ENCODE measurements at places on chromosomes 11 and 22.

- no peak for DNase-seq
Measured at GRCh38 chr22:47154621-47155081, 392.2 kb downstream of the TBC1D22A start.

GRCh38 chr22:35392357-35392756 is 7.6 kb upstream of the MCM5 start:
- DNase-seq: no peak

DNA sequence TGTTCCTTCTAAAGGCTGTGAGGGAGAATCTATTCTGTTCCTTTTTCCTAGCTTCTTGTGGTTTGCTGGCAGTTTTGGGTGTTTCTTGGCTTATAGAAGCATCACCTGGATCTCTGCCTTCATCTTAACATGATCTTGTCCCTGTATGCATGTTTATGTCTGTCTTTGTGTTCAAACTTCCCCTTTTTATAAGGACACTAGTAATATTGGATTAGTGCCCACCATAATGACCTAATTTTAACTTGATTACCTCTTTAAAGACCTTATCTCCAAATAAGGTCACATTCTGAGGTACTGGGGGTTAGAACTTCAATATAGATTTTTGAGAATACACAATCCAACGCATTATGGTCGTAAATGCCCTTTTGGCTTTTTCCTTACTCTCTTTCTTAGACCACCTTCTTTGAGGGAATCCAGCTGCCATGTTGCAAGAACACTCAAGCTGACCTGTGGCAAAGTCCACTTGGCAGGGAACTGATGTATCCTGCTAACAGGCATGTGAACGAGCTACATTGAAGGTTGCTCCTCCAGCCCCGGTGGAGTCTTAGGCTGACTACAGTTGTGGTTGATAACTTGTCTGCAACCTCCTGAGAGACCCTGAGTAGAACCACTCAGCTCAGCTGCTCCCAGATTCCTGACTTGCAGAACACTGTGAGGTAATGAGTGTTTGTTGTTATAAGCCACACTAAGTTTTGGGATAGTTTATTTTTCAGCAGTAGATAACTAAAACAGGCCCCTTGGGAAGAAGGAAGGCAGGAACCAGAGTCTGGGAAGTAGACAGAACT is 127.1 kb upstream of the OR9Q1 start:
- DNase-seq: no peak

DNA sequence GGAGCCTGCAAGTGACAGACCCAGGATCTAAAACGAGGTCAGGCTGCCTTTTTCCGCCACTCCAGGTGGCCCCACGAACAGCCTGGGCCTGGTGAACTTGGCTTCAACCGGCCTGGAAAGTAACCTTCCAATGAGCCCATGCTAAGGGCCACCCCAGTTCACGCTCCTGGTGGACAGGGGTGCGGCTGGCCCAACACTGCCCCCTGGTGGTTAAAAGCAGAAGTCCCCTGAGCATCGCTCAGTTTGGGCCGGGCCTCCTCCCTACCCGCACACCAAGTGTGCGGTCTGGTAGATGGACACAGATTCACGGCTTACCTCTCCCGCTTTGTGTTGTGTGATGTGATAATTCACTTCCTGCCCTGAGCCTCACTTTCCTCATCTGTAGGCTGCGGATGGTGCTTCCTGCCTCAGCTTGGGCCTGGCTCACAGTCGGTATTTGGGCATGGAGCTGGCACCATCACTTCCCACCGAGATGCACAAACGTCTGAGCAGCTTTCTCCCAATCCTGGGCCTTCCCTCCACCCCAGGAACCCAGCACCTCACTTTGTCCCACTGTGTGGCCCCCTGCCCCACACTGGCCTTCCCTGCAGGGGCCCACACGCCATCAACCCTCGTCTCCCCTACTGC is 13.7 kb upstream of the SEC14L3 start:
- DNase-seq: peak; percentile 17

DNA sequence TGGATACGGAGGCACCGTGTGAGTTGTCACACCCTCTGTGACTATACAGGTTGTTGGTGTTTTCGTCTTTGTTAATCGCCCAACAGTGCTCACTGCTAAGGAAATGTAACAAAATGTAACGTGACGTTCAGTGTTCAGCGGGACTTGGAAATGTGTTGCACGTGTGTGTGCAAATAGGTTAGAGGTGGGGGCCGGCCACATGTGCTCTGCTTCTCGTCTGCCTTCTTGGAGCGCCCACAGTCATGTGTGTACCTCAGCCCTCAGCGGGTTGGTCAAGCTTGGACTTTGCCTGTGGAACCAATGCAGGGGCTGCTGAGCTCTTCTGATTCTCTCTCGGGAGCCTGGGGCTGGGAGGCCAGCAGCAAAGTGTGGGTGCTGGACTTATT is 7.4 kb upstream of the SMIM38 start:
- no peak for DNase-seq

DNA sequence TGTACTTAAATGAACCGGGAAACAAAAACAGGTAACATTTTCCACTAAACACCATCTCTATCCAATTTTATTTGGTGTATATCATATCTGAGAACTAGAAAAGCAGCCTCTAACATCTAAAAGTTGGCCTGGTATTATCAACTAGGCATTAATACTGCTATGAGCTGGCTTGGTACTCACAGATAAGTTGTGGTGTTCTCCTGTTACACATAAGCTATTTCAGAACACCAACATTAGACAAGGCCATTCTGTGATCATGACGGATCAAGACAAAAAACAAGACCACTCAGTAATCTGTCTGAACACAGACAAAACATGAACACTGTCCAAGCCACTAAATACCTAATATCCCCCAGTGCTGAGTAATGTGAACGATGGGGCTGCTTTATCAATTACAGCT is 11.9 kb downstream of the RIC3 start:
- DNase-seq: no peak

DNA sequence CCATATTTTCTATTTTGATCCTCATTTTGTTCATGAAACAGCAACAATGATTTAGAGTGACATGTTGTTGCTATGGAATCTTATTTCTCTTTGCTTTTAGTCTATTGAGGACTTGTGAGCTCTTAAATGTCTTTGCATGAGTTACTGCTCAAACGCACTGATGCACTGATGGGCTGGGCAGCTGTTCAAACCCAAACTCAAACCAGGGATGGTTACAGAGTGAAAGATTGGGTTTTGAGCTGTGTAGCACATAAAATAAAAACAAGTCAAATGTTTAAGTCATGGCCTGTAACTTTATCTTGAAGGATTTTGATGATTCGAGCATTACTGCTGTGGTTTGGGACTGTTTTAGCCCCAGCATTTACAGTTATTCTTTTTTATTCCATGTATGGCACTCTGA is 20.1 kb upstream of the NCAM1 start:
- DNase-seq: no peak

- no peak for DNase-seq
Measured at GRCh38 chr11:11958403-11959231, 49.8 kb downstream of the DKK3 start.

DNA sequence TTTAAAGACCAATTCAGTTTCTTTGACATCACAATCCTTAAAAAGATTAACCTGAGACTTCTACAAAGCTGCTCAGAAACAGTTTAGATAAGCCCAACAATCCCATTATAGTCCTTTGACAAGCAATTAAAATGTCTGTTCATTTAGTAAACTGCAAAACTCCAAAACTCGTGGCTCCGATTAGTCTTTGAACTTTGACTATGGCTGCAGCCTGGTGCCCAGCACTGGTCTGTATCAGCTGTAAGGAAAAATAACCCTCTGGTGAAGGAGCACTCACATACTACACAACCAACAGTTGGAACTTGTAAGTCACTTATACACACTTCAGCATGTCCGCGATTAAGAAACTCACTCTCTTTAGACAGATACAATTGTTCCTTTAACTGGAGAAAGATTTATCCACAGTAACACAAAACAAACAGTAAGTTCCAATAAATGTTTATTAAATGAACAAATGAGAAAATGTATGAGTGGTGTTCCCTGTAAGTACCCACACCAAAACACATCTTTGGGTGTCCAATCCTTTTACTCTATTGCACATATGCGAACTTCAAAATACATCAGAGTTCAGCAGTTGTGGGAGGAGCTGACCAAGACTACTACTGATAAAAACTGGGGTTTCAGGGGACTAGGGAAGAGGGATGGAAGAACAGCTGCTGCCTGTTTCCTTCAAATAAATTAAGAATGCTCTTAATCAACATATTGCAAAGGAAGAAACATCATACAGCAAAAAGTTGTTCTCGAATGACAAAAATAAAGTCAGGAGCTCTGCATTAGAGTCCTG is 36.4 kb downstream of the PITPNB start:
- DNase-seq: no peak

DNA sequence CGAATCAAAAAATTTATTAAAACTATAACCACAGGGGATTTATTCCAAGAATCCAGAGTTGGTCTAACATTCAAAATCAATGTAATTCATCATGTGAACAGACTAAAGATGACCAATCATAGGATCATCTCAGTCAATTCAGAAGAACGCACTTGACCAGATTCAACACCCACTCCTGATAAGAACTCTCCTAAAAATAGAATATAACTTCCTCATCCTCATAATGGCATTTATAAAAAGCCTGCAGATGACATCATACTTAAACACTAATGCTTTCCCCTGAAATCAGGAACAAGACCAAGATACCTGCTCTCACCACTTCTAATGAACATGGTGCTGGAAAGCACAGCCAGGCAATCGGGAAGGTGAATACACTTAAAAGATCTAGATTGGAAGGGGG is 10.5 kb upstream of the MUC2 start:
- DNase-seq: no peak

DNA sequence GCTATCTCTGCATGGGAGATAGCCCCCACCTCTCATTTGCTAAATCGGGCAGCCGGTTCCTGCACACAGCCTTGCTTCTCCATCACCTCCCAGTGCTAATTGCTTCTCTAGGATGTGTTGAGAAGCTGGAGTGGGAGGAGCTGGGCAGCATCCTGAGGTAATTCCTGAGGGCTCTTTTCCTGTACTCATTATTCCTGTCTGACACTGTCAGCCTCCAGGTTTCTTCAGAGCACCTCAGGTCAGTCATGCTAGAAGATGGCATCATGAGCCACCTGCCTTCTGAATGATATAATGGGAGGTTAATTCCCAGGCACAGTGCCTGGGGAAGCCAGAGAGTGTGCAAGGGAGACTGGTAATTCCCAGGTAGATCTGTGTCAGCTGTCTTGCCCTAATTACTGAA is 133.0 kb downstream of the RAB38 start:
- DNase-seq: no peak

DNA sequence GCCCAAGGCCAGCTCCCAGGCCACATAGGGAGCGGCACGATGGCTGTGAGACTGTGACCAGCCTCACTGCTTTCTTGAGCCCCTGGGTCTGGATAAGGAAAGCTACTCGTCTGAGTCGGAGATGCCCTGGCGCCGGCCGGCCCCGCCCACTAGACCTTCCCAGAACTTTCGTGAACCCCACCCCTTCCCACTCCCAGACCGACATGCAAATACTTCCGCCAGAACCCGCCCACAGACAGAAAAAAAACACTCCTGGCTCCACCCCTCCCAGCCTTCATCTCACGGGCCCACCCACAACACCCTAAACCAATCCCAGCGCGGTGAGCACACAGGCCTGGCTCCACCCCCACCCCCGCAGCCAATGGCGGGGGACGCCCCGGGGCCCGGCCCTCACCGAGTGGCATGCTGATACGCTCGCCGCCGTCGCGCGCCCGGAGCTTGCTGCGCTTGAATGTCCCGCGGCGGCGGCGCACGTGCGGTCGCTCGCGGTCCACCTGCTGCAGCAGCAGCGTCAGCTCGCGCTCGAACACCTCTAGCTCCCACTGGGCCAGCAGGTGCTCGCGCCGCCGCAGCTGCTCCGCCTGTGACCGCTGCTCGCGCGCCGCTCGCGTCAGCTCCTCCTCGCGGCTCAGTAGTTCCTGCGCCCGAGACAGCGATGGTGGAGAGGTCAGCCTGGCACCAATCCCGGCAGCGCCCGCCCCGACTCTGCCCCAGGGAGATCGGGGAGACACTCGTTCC is 7.0 kb downstream of the MAP3K11 start:
- DNase-seq: peak; percentile 91

Data from fibroblast of the conjunctiva (primary cell).